ENCODE measurements at places on chromosomes 11 and 22. TPM values are rescaled to one million over a fixed set of nuclear protein-coding genes. Genes with fewer than 3 reads are reported as not detected.

Gene E2F8
- 0.92 TPM for polyA plus RNA-seq

Gene PRODH
- 3.5 TPM for polyA plus RNA-seq

Gene OR52I2
- polyA plus RNA-seq: not detected

Gene PGA5
- 1,014 TPM for polyA plus RNA-seq

Gene KCTD17
- 6.3 TPM for polyA plus RNA-seq

Gene LRRC56
- 2.1 TPM for polyA plus RNA-seq

Gene OSBP2
- 1.3 TPM for polyA plus RNA-seq

Gene SHANK2
- polyA plus RNA-seq: 6.2 TPM

Gene MYOD1
- polyA plus RNA-seq: not detected

Gene XKR3
- polyA plus RNA-seq: not detected

Gene POU2AF2
- polyA plus RNA-seq: 2.4 TPM

Gene ADM
- polyA plus RNA-seq: 21.5 TPM

Gene PPP1R14B
- polyA plus RNA-seq: 190 TPM

Gene OR6T1
- polyA plus RNA-seq: not detected

Gene RRAS2
- polyA plus RNA-seq: 13.8 TPM

Gene SEC14L3
- polyA plus RNA-seq: not detected

Gene SBF2
- polyA plus RNA-seq: 12.5 TPM

Gene LRRN4CL
- polyA plus RNA-seq: 1.6 TPM

Gene TRIM66
- polyA plus RNA-seq: 0.76 TPM

Gene OMP
- not detected for polyA plus RNA-seq

Gene TEX12
- 0.20 TPM for polyA plus RNA-seq

Gene CBLIF
- polyA plus RNA-seq: 712 TPM

Gene MCHR1
- 0.25 TPM for polyA plus RNA-seq

Gene INS
- polyA plus RNA-seq: not detected

Gene SLC35F2
- polyA plus RNA-seq: 5.8 TPM

Gene APLNR
- 1.00 TPM for polyA plus RNA-seq

Gene FAM83F
- polyA plus RNA-seq: 14.2 TPM

Gene GATD1
- 21.0 TPM for polyA plus RNA-seq

Gene ARFIP2
- 44.8 TPM for polyA plus RNA-seq

Gene ARHGAP20
- polyA plus RNA-seq: 1.4 TPM

Gene PTDSS2
- polyA plus RNA-seq: 24.3 TPM

Gene ACRV1
- not detected for polyA plus RNA-seq

Gene VSIG10L2
- 0.35 TPM for polyA plus RNA-seq

Data from stomach (tissue), 19 donors.